Activated CD4-positive, alpha-beta T cell treated with anti-CD3 and anti-CD28 coated beads, Interleukin-2, amount 10 ng/mL, durations not matched to agents 7 days and 5 days (primary cell): ENCODE measurements at places on chromosomes 3 and 15. TPM values are rescaled to one million over a fixed set of nuclear protein-coding genes. Genes with fewer than 3 reads are reported as not detected.

EMC7 gene
- 63.1 TPM for total RNA-seq

SPINK8 gene
- total RNA-seq = not detected

SLC51A gene
- total RNA-seq = not detected

GOLGA6D gene
- total RNA-seq = not detected

CDCP1 gene
- total RNA-seq = 22.2 TPM

TTLL13 gene
- total RNA-seq = 0.87 TPM

PLCB2 gene
- total RNA-seq = 196 TPM
